ENCODE measurements at places on chromosomes 5 and 9. TPM values are rescaled to one million over a fixed set of nuclear protein-coding genes. Genes with fewer than 3 reads are reported as not detected.
A peak's percentile ranks its signal among the peaks of the same experiment; 100 is the strongest.

GRCh38 chr9:98175028-98175569, 17.3 kb downstream of the CORO2A start:
- no peak for DNase-seq

DNA sequence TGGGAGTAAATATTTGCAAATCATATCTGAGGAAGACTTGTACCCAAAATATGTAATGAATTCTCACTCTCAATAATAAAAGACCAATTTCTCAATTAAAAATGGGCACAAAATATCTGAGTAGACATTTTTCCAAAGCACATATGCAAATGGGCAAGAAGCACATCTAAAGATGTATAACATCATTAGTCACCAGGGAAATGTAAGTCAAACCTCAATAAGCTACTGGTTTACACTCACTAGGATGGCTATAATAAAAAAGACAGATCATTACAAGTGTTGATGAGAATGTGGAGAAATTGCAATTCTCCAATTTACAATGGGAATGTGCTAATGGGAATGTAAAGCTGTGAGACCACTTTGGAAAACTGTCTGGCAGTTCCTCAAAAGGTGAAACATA, 13.9 kb downstream of the PCSK5 start:
- no peak for DNase-seq

GRCh38 chr9:109289186-109289585, 31.7 kb downstream of the EPB41L4B start:
- DNase-seq = no peak

DNA sequence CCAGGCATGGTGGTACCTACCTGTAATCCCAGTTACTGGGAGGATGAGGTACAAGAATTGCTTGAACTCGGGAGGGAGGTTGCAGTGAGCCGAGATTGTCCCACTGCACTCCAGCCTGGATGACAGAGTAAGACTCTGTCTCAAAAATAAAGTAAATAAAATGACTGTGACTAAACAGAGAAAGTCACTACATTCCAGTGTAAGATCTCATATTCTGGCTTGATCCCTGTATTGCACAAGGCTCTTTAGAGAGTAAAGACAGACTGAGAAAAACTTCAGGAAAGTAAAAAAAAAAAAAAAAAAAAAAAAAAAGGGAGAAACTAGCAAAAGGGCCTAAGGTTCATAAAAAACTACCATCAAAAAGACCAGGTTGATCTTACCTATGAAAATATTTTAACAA, 106.6 kb upstream of the PJA2 start:
- no peak for DNase-seq

GRCh38 chr9:128764361-128764760, 7.4 kb downstream of the ZER1 start:
- no peak for DNase-seq

DNA sequence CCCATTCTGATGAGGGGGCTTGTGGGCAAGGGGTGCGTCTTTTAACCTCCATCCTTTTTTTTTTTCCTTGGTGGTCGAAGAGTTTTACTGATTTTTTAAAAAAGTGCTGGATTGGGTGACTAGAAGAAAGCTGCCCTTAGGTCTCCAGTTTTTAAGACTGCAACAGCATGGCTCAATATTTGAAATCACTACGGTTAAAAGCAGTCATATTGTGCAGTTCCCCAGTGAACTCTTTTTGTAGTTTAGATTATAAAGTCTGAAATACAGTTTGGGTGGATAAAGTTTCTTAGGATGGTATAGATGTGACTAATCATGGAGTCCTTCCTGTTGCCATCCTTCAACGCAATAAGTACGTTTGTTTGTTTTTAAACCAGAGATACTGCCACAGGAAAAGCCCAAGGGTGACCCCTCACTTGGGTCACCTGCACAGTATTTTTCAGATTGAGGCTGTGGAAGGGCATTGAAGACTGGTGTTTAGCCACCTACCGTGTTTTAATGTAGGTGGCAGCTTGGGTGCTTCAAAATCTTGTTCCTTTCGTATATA, 520 bp upstream of the DHFR start:
- DNase-seq = no peak

- peak; percentile 85 for DNase-seq
Measured at GRCh38 chr9:19184144-19184917, 46.2 kb upstream of the DENND4C start.

ENTR1 gene
- 24.5 TPM for total RNA-seq

RANBP3L gene
- 0.19 TPM for total RNA-seq

ENTREP1 gene
- 3.0 TPM for total RNA-seq

PCDHGA12 gene
- 1.0 TPM for total RNA-seq

ERCC8 gene
- total RNA-seq = 9.8 TPM

CCNJL gene
- total RNA-seq = 21.6 TPM
